ENCODE measurements at places on chromosomes 3 and 15.

DNA sequence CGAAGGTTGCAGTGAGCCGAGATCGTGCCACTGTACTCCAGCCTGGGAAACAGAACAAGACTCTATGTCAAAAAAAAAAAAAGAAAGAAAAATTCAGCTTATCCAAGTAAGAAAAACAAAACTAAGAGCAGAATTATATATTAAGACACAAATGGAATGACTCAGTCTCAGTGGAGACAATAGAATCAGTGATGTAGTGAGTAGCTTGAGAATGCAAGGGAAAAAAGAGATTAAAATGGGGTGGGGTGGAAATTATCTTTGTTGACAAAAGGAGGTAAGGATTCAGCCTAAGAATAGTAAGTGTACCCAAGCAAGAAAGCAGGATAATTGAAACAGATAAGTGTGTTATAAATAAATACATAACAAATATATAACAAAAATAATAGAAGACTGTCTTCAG is 70.7 kb downstream of the BLM start:
- no peaks in the 10 kb centered on the region for H3K27me3 ChIP-seq
- H3K27ac ChIP-seq, result no peak overlapping the region
- no peak overlapping the region for H3K4me3 ChIP-seq
- DNase-seq, result no peak
- no peaks in the 10 kb centered on the region for H3K4me1 ChIP-seq
- peaks cover 4% of the 10 kb centered on the region for H3K36me3 ChIP-seq

- no peaks in the 10 kb centered on the region for H3K27me3 ChIP-seq
- no peak overlapping the region for H3K27ac ChIP-seq
- H3K36me3 ChIP-seq, result no peaks in the 10 kb centered on the region
- no peak overlapping the region for H3K4me3 ChIP-seq
- DNase-seq, result no peak
- H3K4me1 ChIP-seq, result peaks cover 9% of the 10 kb centered on the region
Measured at GRCh38 chr3:108219336-108219735, 2.9 kb downstream of the IFT57 start.

DNA sequence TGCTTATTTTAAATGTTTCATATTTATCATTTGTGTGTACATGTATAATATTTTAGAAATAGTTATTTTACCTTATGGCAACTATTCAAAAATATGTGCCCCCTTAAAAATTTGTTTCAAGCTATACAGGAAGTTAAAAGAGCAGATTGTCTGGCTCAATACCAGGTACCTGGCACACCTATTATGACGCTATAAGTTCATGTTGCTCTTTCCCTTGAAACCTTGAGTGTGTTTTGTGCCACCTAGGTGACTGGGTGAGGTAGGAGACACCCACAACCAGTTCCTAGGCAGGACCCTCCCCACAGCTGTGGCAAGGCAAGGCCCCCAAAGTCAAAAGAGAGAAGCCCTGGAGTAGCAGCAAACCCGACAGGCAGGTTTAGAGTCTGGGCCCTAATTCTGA is 20.6 kb upstream of the NEO1 start:
- H3K27ac ChIP-seq, result no peak overlapping the region
- peaks cover 61% of the 10 kb centered on the region for H3K4me1 ChIP-seq
- H3K4me3 ChIP-seq, result no peak overlapping the region
- no peak for DNase-seq
- no peaks in the 10 kb centered on the region for H3K36me3 ChIP-seq

DNA sequence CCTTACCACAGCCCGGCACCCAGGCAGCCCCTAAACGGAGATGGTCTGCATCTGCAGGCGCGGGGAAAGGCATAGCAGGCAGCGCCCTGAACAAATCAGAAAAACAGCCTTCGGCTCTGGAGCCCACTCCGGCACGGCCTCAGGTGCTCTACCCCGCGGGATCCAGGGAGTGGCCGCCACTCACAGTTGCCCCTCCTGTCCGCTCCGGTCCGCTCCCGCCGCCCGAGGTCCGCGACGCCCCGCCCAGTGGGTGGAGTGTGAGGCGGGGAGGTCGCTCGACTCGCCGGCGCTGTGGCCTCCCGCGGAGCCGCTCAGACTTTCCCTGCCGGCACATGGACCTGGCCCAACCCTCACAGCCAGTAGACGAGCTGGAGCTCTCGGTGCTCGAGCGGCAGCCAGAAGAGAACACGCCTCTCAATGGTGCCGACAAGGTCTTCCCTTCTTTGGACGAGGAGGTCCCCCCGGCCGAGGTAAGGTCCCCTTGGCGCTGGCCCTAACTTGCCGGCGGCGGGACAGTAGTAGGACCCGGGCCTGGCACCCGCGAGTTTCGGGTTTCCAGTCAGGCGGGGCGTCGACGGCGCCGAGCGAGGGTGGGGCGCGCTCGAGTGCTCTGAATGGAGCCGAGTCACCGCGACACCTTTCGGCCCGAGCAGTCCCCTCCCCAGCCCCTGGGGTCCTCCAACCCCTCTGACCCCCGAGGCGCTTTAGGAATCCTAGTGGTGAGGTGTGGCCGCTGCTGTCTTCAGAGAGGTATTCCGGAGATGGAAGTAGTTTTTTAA is at the start of gene C3orf52:
C3orf52 (plus strand) TSS at position 314 of the 779 bp plus-strand sequence; CDS start at position 333, 19 bp downstream.
- peak within 1 kb of the TSS; percentile 87 for H3K27ac ChIP-seq
- peak within 1 kb of the TSS; percentile 24 for H3K4me3 ChIP-seq
- no peaks in the 10 kb centered on the region for H3K27me3 ChIP-seq
- no peaks in the 10 kb centered on the region for H3K36me3 ChIP-seq

GRCh38 chr3:141305436-141305835 is 62.9 kb upstream of the ZBTB38 start:
- no peak for DNase-seq
- no peak overlapping the region for H3K27ac ChIP-seq
- no peaks in the 10 kb centered on the region for H3K27me3 ChIP-seq
- no peaks in the 10 kb centered on the region for H3K4me1 ChIP-seq
- H3K4me3 ChIP-seq, result no peak overlapping the region

DNA sequence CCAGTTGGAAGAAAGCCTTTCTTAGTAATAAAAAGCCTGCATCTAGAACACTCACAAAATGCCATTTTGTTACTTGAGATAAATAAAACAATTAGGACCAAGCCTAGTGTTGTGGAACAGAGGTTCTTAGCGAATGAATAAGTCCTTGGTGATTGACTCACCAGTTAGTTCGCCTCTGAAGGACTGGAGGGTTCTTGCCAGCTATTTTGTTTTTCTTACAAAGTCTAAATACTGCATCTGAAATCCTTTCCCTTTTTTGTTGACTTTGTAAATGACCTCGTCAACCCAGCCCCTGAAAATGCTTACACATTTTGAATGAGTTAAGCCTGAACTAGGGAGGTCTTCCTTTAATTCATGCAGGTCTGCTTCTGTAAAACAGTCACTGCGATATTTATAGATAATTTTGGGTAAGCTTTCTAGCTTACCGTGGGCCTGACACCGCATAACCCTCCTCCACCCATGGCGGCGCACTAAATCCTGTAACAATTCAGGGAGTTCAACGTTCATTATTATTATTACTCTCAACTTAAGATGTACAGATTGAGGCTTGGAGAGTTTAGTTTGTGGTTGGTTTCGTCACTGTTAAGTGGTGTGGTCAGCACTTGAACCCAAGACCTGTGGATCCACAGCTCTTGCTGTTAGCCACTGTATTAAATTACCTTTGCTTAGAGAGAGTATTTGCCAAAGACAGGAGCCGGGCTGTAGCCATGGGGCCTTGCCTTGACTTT is 45.0 kb upstream of the SACM1L start:
- H3K36me3 ChIP-seq, result peaks cover 24% of the 10 kb centered on the region
- no peak overlapping the region for H3K27ac ChIP-seq
- peaks cover 15% of the 10 kb centered on the region for H3K4me1 ChIP-seq
- no peak for DNase-seq
- no peak overlapping the region for H3K4me3 ChIP-seq

DNA sequence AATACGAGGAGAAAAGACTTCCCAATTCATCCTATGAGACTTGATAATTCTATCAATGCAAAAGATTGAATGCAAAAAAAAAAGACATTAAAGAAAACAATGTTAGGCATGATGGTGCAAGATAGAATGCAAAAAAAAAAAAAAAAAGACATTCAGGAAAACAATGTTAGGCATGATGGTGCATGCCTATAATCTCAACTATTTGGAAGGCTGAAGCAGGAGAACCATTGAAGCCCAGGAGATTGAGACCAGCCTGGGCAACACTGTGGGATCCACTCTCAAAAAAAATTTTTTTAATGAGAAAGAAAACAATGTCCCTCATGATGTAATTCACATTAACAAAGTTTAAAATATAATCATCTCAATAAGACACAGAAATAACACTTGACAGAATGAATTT is 75.9 kb downstream of the MYO9A start:
- no peak for DNase-seq
- no peak overlapping the region for H3K27ac ChIP-seq
- peaks cover 11% of the 10 kb centered on the region for H3K36me3 ChIP-seq
- H3K27me3 ChIP-seq, result no peaks in the 10 kb centered on the region
- H3K4me1 ChIP-seq, result no peaks in the 10 kb centered on the region
- no peak overlapping the region for H3K4me3 ChIP-seq

Measured in small intestine (tissue), 16 donors.